ENCODE measurements at places on chromosomes 3 and 15.

- DNase-seq = no peak
These were observed 203.4 kb downstream of the MEIS2 start for GRCh38 chr15:36896949-36897348.

GRCh38 chr3:121411523-121411922 lies 134.3 kb downstream of the POLQ start:
- DNase-seq = no peak

- peak; percentile 85 for DNase-seq
These were observed 8.5 kb downstream of the SHOX2 start for GRCh38 chr3:158097593-158098308.

DNA sequence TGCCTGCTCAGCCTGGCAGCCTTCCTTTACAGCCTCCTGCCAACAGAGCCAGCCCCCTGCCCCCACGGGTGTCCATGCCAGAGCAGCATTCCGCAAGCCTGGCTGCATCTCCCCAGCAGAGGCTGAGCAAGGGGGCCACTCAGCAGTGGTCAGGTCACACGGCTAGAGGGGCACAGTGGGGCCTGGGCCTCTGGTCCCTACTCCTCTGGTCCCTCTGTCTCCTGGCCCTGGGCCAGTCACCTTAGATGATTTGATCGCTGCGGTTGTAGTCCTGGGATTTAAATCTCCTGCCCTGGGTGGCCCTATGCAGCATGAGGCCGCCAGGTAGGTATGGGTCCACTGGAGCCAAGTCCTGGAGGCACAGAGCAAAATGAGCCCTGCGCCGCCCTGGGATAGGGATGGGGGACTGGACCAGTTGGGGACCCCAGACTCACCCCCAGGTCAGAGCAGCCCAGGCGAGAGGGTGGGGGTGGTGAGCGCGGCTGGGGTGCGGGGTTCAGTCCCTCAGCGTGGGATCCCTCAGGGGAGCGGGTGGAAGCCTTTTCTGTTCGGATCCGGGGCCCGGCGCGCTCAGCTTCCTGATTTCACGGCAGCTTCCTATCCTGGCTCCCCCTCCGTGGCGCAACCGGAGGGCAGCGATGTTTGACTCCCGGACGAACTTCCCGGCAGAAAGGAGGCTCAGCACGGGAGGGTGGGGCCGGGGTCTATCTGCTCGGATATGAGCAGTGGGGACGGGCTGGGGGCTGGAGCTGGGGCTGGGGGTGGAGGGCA lies at the start of gene ZBTB47:
TSS of gene ZBTB47 (plus strand) at position 138 of the 771 bp plus-strand sequence. CDS start 4,659 bp downstream, outside the sequence.
- DNase-seq = no peak

DNA sequence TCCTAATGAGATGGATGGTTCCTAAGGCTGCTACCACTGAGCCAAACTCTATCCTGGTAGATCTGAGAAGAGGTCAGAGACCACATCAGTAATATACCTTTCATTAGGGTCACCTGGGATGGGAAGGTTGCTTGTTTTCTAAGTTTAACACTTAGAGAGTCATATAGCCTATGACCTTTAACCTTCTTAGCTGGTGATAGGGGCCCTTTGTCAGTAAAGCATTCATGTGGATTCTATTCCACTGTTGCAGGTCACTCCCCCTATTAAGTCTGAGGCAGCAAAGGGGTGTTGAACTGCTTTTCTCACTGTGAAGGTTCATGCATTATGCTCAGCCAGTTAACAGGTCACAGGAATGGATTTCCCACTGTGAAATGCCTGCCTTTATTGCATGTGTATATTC lies 6.1 kb upstream of the ZNF609 start:
- DNase-seq = no peak

- no peak for DNase-seq
These were observed 34.7 kb upstream of the SYNM start for GRCh38 chr15:99070208-99070607.
